ENCODE measurements at places on chromosomes 5 and 9.

DNA sequence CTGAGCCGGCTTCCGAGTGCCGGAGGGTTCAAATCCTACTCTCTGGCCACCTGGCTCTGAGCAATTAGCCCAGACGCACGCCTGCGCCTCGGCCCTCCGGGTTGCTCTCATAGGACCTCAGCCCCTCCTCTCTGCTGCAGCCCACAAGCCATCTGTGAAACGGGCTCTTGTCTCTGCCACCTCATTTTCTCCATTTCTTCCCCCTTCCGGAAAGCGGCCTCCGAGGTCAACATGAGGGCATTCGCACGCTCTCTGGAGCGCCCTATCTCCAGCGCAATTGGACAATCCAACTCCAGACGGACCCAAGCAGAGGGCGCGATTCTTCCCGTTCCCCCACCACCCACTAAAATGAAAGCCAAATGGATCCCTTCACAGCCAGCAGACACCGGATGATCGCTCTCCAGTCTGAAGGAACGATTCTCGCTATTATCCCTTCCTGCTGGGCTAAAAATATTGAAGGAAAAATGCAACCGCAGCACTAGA, 41.5 kb downstream of the VAV2 start:
- DNase-seq, result no peak

DNA sequence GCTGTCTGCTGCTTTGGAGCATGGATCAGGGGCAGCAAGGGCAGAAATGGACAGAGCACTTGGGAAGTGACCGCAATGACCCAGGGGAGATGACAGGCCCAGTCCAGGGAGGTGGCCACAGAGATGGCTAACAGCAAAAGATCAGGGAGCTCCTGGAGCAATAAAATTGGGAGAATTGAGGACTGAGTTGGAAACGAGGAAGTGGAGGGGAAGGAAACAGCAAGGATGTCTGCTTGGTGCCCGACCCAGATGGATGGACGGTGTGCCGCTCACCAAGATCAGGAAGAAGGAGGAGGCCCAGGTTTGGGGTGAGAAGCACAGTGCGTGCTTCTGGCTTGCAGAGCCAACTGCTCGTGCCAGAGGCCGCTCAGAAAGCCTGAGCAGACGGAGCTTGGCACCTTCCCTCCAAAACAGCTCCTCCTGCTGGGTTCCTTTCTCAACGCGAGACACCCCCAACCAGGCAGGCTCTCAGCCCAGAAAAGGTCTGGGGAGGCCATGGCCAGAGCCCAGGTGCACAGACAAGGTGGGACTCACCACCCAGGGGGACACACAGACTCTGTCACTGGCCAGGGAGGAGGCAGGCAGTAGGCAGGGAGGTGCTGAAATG, 1.7 kb upstream of the SLC34A1 start:
- peak; percentile 48 for DNase-seq

DNA sequence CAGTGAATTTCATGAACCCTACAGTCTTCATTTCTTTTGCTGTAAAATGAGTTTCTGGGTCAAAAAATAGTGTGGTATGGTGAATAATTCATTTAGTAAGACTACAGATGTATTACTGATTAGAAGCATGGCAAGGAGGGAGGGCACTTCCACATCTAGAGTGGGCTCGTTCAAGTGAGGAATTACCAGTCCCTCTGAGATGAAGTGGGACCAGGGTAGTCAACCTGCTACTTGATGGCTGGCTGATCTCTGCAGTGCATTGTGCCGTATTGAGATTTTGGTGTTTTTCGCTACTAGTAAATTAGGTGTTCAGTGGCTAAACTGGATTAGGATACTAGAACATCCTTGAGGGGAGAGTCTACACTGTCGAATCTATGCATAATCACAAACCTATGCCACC, 10.8 kb downstream of the CDC37L1 start:
- DNase-seq, result no peak

DNA sequence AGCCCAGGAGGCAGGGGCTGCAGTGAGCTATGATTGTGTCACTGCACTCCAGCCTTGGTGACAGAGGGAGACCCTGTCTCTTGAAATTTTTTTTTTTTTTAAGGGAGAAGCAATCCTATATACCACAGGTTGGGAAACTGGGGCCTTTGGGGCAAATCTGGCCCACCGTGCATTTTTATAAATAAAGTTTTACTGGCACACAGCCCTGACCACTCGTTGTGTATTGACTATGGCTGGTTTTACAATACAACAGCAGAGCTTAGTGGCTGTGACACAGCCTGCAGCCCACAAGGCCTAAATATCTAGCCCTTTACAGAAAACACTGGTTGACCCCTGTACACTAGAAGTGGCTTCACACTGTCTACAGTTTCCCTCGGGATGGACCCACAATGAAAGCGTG, 58.0 kb downstream of the SECISBP2 start:
- DNase-seq, result no peak

GRCh38 chr5:89133975-89134374, 251.0 kb upstream of the MEF2C start:
- no peak for DNase-seq
